ENCODE measurements at places on chromosomes 2 and 18.

- DNase-seq, result no peak
Measured at GRCh38 chr2:64267699-64268098, 123.5 kb upstream of the PELI1 start.

- no peak for DNase-seq
Measured at GRCh38 chr2:235618039-235618438, 124.2 kb downstream of the AGAP1 start.

GRCh38 chr2:177059293-177059692, 153.3 kb upstream of the HNRNPA3 start:
- no peak for DNase-seq

DNA sequence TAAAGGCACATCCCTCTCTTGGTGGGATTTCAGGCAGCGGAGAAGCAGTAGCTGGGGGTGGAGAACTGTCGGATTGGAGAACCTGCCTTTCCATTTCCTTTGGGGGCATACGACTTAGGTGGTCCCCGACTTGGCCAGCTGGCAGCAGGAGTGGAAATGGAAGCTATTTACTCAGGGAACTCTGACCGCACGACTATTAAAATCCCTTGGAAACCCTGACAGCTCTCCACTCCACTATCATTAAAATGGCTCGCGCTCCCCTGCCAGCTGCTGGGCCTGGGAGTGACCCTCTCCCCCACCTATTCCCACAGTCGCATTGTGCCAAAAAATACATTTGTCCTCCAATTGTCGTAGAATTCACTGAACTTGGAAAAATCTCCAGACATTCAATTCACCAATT, 77.7 kb upstream of the APCDD1 start:
- no peak for DNase-seq

GRCh38 chr2:232577841-232578240, 27.4 kb downstream of the EIF4E2 start:
- no peak for DNase-seq

DNA sequence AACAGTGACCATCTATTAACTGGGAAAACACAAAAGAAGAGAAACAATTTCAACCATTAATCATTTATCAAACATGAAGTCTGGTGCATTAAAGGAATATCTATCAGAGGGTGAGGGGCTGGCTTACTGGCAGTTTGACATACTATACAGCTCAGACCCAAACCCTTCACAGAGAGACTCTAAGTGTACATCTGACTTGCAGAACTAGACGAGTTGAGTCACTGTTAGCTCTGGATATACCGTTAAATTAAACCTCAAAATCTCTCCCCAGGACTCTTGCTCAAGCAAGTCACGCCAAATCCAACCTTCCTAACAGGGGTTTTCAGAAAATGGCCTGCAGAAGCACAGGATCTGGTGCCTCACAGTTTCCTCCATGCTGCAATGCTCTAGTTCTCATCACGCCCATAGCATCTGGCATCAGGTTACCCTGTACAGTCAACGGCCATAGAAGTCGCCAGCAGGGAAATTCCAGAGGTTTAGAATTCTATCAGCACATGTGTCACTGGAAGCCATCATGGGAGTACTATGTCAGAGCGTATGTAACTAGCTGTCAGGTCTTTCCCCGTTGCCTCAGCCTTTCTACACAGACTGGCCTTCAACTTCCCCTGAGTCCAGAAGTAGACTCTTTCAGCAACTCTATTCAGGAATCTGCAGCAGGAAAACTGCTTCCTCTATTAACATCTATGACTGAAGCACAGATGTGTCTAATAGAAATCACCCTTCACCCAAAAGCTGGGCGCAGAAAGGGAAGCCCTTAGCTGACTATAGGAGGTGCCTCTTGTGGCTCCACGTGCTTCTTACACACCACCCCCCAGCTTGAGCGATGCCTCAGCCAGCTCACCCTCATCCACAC, 9.3 kb downstream of the TGOLN2 start:
- DNase-seq, result peak; percentile 15

DNA sequence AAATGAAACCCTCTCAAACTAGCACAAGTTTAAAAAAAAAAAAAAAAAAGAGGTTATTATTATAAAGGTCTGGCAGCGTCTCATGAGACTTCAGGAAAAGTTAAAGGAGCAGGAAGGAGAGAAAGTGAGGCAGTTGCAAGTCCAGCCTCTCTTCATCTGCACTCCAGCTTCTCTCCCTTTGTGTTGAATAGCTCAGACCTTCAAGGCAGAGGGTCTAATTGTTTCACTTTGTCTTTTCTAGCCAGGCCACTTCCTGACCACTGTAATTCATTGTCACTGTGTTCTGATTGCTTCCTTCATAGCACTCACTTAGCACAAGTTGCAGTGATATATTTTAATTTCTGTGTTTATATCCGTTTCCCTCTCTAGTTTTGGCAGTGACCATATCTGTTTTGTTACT, 99.9 kb downstream of the SPATS2L start:
- no peak for DNase-seq

- DNase-seq, result peak; percentile 64
Measured at GRCh38 chr2:9558948-9559381, 3.3 kb upstream of the ADAM17 start.

DNA sequence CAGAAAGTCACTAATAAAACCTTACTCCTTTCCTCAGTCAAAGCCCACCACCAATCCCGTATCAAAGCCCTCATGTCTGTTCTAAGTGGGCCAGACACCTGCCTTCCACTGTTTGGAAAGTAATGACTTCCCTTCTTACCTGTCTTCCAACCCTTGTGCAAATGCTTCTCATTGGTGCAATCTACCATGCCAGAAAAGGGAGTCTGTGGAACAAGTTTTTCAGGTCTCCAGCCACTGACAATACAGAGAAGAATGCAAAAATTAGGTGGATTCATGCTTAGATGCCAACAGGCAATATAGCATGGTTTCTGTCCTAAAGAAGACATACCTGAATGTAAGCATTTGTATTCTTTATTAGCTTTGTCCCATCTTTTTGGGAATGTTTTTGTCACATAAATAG, 1140.6 kb upstream of the LRRTM1 start:
- DNase-seq, result no peak

DNA sequence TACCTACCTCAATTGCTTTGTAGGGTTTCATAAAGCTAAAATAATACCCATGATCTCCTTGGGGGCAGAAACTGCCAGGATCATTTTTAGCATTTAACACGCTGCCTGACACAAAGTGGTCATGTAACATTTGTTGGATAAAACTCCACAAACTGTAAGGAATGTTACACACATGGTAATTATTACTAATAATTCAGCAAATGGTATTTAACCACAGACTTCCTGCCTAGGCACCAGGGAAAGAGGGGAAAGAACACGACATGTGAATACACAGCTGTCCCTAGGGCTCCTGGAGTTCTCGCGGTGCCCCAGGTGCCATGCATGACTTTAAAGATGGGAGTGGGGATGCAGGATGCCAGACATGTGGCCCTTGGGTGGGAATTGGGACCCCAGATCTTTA, 43.5 kb downstream of the ASAP2 start:
- no peak for DNase-seq

GRCh38 chr2:45746888-45747287, 95.4 kb downstream of the PRKCE start:
- no peak for DNase-seq

- no peak for DNase-seq
Measured at GRCh38 chr2:160270571-160271113, 70.6 kb upstream of the ITGB6 start.

DNA sequence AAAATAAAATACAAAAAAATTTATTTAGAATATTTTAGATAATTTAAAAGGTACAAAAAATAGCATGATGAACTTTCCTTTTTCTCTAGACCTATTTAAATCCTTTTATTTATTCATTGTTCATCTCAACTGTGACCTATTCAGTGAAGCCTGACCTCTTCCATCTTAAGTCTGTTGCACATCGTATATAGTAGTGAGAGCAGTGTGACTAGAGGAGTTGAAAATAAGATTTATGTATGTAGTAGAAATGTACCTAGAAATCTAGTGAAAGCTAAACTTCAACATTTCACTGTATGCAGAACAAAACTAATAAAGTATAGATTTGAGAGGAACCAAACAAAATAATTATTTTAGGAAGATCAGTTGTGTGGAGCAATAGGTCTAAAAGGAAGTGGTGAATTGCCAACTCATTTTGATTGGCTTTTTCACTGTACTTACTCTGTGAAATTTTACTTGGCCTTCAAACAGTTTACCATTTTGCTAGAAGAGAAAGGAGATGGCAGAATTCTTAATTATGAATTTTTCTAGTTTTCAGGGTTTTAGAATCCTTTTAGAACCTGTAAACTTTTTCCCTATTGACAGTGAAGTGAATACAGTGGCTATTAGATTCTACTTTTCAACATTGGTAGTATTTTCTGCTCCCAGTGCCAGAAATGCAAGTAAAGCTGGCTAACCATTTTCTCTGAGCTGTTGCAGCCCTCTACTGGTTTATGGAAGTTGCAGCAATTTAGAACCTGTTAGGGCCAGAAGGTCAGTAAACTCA, 11.0 kb downstream of the ANKRD12 start:
- DNase-seq, result peak; percentile 59

- DNase-seq, result no peak
Measured at GRCh38 chr2:26809876-26810577, 24.2 kb downstream of the CENPA start.

GRCh38 chr2:97905294-97905693, 90.5 kb downstream of the TMEM131 start:
- no peak for DNase-seq

DNA sequence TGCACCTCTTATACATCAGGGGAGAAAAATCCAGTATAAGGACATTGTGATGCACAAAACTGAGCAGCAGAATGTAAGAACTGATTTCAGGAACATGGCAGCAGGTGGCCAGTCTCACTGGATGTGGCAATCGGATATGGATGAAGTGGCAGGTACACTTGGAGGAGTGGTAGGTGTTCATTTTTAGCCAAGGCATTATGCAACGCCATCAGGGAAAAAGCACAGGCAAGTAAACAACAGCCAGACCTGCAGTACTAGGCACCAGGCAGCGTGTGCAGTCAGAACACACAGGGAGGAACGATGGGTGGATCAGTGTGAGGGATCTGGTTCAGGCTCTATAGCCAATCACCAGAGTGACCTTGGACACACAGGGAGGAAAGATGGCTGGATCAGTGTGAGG, 77.4 kb upstream of the GCFC2 start:
- no peak for DNase-seq

DNA sequence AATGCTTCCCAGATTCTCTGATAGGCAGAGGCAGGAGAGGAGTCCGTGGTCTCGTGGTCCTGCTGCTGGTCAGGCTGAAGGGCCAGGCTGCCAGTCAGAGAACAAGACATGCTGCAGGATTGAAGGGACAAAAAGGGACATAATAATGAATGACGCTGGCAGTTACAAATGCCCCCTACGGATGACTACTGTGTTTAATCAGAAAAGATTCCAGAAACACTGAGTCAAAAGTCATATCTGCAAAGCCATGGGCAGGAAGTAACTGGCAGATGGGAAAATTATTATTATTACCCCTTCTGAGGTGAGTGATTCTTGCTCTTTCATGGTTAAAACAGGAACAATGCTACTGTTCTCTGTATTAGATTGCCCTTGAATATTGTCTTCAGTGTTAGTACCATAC, 19.0 kb downstream of the LCT start:
- no peak for DNase-seq

DNA sequence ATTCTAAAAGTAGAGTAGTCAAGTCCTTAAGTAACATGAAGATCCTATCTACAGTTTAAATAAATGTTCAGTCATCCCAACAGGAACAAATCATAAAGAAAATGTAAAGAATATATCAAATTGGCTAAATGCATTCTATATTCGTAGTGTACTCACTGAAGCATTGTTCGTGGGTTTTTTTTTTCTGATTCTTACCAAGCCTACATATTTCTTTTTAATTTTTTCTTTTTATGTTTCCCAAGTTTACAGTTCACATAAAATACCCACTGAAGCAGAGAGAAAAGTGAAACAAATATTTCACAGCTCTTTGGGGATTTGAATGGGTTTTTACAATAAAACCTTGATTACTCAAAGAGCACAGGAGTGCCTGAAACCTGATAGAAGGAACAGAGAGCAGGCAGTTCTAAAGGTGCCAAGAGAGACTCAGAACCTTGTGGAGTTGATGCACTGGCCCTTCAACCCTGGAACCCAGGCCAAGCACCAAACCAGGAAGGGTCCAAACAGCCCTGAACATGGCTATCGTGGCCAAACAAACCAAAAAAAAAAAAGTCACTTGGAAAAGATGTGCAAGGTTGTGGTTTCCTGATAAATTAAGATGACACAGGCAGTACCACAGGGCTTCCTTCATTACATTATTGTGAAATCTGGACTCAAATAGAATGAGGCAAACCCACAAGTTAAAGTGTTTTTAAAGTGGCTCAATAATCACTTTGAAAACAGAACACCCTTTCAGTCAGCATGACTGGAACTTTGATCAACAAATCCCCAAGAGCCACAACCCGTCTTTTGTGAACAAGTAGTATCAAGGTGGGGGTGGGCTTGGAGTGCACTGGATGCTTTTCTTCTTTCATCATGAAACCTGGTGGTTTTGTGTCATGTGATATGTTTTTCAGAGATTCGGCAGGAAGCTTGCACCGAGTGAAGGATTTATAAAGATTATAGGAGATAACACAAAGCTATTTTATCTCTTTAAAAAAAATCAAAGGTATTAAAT, 245.0 kb upstream of the FN1 start:
- no peak for DNase-seq

GRCh38 chr2:231351648-231352047, 43.9 kb upstream of the B3GNT7 start:
- DNase-seq, result no peak

GRCh38 chr2:162365392-162365791, 21.5 kb downstream of the GCA start:
- no peak for DNase-seq
